Stimulated activated CD8-positive, alpha-beta memory T cell treated with anti-CD3 and anti-CD28 coated beads, Interleukin-7, amount 100 ng/mL, for 48 hours (primary cell): ENCODE measurements at places on chromosomes 2 and 18.

DNA sequence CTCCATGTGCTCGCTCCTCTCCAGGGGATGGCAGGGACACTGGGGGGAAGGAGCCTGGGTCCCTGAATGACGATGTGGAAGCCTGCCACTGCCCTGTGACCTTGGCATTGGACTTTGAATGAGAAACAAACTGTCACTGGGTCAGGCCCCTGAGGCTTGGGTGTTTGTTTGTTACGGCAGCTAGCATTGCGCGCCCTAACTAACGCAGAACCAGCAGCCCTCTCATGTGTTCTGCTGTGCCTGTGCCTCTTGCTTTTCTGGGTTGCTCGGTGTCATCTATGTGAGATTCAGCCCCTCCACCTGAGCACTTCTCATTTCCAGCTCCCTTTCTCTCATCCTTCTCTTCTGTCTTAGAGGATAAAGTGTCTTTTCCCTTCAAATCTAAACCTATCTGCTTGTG, 23.6 kb upstream of the INHBB start:
- no peak for DNase-seq

- DNase-seq = no peak
These were observed 44.1 kb downstream of the NEDD4L start for GRCh38 chr18:58087928-58088690.

- DNase-seq = no peak
These were observed 1814.7 kb upstream of the CELF4 start for GRCh38 chr18:39380186-39380725.

DNA sequence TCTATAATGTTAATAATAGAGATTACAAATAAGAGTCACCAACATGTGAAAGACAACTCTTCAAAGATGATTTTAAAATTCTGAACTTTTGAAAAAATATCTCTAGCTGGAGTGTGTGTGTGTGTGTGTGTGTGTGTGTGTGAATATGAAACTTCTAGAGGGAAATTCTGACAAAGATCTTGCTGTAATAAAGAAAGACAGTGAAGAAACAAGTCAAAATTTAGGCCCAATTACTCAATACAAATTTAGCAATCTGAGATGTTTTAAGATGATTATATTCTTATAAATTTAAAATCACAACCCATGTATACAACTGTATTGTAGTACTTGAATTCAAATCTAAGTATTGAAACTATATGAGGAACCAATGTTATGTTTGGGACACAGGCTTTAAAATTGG, 57.2 kb upstream of the UGP2 start:
- no peak for DNase-seq

- no peak for DNase-seq
These were observed 61.0 kb downstream of the SPP2 start for GRCh38 chr2:234111523-234111922.

DNA sequence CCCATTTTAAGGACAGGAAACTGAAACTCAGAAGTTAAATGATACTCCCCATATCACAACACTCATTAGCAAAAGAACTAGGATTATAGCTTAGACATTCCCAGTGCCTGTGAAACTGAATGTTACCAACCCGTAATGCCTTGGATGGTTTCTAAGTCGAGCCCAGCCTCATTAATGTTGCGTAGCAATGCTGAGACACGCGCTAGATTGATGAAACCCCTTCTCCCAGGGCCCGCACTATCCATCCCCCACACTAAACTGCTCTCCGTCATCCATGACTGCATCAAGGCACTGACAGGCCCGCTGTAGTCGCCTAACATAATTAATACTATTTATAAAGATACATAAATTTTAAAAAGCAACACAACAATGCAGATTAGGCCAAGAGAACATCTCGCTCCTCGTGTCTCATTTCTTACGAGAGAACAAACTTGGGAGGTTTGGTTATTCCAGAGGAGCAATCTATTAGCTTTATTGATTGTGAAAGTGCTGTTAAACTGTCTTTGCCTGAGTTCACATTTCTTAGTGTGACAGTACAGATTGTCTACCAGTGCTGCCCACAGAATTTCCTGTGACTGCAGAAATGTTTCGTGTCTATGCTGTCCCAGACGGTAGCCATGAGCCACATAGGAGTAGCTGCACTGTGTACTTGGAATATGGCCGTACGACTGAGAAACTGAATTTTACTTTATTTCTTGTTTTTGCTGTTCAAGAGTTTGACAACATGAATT, 312.2 kb upstream of the RAB12 start:
- no peak for DNase-seq

GRCh38 chr2:5766056-5766455, 73.9 kb downstream of the SOX11 start:
- no peak for DNase-seq

- no peak for DNase-seq
These were observed 1.4 kb downstream of the SNORC start for GRCh38 chr2:232871418-232871834.

DNA sequence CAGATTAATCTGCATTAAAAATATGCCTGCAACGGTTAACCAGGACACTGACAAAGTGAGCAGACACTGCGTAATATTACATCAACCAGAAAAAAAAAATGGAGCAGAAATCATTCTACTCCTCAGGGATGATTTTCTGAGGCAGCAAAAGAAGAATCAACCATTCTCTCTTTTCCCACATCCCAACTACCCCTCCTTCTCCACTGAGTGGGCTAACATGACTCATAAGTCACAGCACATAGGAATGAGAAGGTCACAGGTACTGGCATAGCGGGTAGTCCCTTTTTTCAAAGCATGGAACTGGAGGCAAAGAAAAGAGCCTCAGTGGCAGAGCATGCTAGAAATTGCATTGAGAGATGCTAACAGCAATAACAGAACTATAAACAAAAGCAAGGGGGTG, 54.3 kb upstream of the TSPYL6 start:
- no peak for DNase-seq

DNA sequence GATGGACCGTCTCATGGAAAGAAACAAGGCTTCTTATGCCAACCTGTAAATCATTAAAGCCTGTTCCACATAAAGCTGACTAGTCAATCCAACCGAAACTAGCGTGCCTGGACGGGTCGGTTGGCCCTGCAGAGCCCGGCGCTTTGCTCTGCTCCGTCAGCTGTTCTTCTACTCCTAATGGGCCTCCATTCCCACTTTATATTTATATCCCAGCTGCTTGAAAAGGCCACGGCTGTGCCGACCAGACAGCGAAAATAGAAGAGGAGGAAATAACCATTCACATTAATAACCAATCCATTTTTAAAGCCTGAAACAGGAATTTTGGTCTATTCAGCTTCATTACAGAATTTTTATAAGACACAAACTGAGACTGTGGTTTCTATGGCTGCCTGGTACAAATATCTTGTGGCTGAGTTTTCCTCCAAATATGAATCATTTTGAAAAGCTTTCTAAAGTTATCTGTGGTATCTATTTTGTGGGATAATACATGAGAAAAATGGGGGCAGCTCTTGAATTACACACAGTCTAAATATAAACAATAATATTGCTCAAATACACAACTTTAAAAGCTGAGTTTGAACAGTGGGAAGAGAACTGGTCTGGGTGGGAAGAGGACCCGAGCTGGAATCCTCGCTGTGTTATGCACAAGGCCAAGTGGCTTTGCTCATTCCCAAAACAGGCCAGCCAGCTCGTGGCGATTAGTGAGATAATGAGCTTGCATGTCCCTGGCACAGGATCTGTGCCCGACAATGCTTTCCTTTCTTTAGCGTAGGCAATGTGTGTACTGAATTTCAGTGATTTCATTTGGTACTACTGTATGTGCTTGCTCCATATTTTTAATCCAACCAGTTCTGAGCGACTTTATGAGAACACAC, 10.5 kb upstream of the FAM124B start:
- DNase-seq = no peak

DNA sequence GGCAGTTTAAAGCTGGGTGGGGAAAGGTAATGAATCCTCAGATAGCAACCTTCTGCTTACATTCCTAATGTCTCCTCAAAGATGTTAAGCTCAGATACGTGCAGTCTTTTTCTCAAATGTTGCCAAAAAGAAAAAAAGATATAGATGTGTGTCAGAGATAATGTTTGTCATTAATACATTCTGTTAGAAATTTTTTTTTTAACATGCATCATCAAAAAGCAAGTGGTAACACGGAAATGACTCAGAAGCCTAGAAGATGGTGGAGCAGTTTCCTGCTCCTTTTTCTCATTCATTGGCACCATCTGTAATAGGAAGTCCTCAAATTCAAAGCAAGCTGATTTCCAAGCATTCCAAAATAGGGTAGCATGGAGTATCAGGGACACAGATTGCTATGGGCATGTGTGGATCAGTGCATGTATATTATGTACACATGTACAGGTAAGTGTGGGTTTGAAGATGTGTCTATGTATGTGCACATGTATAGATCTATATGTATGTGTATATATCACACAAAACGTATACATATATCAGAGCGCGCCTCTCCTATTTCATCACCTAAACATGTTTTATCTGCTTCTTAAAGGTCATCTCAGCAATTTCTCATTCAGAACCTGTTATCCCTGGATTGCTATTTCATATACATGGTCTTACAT, 79.9 kb upstream of the ITGB6 start:
- DNase-seq = no peak

GRCh38 chr18:61939046-61939674, 46.4 kb upstream of the RNF152 start:
- DNase-seq = no peak

- no peak for DNase-seq
These were observed 75.6 kb upstream of the CHMP1B start for GRCh38 chr18:11775436-11776174.

DNA sequence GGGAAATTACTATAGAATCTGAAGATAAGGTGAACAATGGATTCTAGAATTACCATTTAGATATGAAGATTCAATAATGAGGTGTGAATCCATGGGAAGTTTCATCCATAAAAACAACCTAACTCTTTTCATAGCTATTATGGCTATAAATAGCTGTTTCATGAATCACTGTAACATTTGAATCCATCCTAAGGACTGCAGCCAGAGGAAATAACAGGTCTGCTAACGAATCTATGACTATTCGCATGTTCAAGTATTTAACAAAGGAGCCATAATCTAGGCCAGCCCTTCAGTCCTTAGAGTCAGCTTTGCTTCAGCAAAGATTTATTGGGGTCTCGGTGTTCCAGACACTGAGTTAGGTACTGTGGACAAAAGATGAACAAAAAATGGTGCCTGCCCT, 87.1 kb downstream of the MYOM1 start:
- DNase-seq = no peak

GRCh38 chr18:76495435-76496193, 572 bp upstream of the ZNF516 start:
- no peak for DNase-seq

- no peak for DNase-seq
These were observed 52.3 kb downstream of the ZNF521 start for GRCh38 chr18:25299426-25300300.

DNA sequence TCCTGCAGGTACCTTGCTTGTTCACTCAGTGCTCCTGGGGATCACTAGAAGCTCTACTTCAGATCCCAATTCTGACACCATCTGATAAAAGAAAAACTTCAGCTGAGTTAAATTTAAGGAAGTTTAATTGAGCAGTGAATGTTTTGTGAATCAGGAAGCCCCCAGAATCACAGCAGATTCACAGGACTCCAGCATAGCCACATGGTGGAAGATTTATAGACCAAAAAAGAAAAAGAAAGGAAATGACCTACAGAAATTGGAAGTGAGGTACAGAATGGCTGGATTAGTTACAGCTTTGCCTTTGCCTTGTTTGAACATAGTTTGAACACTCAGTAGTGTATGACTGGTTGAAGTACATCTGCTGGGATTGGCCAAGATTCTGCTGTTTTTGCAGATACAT, 182.7 kb upstream of the SCN7A start:
- no peak for DNase-seq

DNA sequence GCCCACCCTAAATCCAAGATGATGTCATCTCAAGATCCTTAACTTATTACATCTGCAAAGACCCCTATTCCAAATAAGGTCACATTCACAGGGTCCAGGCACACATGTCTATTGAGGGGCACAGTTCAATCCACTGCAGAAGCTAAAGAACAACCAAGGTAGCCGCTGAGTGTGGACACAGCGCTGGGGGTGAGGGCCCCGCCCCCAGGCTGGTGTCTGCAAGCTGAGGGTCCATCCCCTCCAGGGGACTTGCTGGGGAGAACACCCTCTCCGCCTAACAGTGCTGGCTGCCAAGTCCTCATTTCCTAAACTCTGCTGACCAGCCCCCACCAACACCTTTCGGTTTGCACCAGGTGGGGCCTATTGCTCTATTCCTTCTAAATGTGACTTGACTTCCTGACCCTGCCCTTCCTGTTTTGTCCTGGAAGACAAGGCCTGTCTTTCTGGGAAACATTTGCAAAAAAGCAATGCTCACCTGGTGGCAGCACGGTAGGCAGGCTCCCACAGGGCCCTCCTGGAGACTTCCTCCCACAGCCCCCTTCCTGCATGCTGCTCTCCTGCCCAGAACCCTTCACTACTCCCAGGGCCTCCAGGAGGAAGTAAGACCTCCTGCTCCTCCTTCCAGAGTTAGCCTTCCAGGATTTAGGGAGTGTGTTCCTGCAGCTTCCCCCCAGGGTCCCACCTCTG, 24.4 kb upstream of the TEX44 start:
- DNase-seq = no peak

GRCh38 chr2:105866216-105867185, 121.8 kb downstream of the NCK2 start:
- DNase-seq = no peak

DNA sequence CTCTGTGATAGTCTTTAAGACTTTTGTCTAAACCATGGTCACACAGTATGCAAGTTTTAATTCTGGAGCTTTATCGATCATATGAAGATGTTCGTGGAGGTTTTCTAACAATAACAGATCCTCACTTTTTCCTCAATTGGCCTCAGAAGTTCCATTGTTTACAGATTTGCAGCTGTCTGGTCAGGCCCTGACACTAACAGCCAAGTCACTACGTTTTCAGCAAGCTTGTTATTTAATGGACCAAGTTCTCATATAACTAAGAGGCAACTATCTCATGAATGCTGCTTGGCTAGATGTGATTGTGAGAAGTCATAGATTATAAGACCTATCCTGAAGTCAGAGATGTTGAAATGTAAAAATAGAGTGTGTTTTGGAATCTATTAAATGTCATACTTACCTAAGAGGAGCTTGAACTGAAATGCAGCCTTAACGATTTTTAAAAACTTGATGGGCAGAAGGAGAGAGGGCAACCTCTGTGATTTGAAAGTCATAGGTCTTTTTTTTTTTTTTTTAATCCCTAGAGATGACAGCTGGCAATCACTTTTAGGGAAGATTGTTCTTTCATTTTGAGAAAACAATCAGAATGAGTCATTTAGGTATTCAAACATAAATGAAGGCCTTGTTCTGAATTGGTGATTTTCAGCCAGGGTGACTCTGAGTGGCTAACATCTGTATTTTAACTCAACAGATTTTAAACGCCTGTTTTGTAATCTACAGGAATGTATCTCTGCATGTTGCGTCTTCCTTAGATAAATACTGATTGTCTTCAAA, 48.4 kb upstream of the NEMP2 start:
- no peak for DNase-seq
